Bronchial smooth muscle cell (primary cell): ENCODE measurements at places on chromosomes 5 and 9. TPM values are rescaled to one million over a fixed set of nuclear protein-coding genes. Genes with fewer than 3 reads are reported as not detected.

Gene MXD3
- 0.94 and 3.2 TPM in 2 replicates for total RNA-seq

Gene FLT4
- 0.09 and 0.16 TPM in 2 replicates for total RNA-seq

Gene MEF2C
- total RNA-seq: 6.9 and 19.1 TPM in 2 replicates

Gene GLRA1
- total RNA-seq: not detected in 2 replicates

Gene OBP2B
- total RNA-seq: not detected in 2 replicates

Gene SLC34A3
- not detected in 2 replicates for total RNA-seq
